ENCODE measurements at places on chromosomes 5 and 9.
A peak's percentile ranks its signal among the peaks of the same experiment; 100 is the strongest.

DNA sequence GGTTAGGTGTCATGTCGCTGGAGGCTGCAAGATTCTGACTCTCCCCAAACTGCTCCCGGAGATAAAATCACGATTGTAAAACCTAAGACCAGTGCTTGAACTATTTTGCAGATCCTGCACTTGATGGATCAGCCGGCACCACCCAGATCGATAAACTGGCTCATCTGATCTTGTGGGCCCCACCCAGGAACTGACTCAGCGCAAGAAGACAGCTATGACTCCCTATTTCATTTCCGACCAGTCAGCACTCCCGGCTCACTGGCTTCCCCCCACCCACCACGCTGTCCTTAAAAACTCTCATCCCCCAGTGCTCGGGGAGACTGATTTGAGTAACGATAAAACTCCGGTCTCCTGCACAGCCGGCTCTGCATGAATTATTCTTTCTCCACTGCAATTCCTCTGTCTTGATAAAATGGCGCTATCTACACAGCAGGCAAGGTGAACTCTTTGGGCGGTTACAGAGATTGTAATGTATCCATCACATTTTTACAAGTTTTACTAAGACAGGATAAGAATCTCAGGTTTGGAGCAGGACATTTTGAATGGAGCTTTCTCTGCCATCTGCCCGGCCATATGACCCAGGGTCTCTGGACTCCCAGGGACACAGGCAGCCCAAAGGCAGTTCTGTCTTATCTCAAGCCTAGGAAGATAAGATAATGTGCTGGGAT is 10.6 kb upstream of the PPP1R26 start:
- DNase-seq = no peak

DNA sequence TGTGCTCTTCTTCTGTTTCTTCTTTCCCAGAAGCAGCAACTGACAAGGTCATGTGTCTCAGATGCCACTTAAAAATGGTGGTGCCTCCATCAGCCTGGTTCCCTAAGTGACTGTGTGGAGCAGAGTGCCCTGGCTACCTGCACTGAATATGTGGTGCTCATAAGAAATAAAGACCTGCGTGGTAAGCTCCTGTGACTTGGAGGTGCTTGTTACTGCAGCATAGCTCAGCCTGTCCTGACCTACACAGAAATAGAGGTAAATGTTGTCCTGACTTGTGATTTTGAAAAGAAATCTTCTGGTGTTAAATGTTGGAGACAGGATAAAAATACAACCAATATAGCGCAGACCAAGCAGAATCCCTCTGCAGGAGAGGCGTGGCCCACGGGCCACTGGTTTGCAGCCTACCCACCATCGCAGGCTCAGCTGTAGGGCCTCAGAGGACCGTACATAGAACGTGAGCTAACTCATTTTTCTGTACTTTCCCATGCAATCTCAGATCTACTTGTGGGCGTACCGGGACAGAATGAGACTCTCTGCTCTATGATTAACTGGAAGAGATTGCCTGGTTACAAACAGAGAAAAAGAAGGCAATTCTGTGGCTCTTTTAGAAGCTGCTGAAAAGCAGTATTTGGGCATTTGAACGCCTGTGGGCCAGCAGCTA is 79.4 kb upstream of the UNC5A start:
- no peak for DNase-seq

DNA sequence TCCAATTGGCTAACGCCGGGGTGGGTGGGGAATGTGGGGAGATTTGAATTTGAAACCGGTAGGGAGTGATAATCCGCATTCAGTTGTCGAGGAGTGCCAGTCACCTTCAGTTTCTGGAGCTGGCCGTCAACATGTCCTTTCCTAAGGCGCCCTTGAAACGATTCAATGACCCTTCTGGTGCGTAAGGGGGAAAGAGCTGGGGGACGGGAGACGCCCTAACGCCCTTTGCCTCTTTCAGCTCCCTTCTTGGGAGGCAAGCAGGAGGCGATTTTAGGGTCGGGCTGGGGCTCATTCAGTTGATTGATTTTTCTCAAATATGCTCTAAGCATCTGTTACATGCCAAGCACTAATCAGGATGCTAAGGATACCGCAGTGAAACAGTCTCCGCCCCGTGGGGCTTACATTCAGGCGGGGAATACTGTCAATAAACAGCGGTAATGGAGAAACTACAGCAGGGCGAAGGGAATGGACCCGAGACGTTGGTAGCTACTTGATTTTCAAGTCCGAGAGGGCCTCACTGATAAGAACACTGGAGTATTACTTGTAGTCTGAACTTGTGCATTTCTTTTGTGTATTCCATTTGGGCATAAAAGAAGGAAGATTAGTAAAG is at the start of gene HMMR:
HMMR (plus strand) TSS at position 71 of the 610 bp plus-strand sequence; CDS start at position 132, 61 bp downstream.
- DNase-seq = no peak

GRCh38 chr9:93119953-93120845 is 13.9 kb downstream of the NINJ1 start:
- no peak for DNase-seq

GRCh38 chr5:113119246-113119924 is 142.8 kb downstream of the DCP2 start:
- DNase-seq = peak; percentile 60

Data from renal cortex interstitium (tissue), 15 donors.